Fibroblast of upper back skin (primary cell): ENCODE measurements at places on chromosomes 1 and 21.

- no peak for DNase-seq
Measured at GRCh38 chr21:33433425-33434114, 30.4 kb downstream of the IFNGR2 start.

GRCh38 chr1:62321446-62321845 is 2.2 kb upstream of the KANK4 start:
- DNase-seq: peak; percentile 83

GRCh38 chr1:244397131-244397530 is 54.6 kb downstream of the ADSS2 start:
- DNase-seq: no peak

DNA sequence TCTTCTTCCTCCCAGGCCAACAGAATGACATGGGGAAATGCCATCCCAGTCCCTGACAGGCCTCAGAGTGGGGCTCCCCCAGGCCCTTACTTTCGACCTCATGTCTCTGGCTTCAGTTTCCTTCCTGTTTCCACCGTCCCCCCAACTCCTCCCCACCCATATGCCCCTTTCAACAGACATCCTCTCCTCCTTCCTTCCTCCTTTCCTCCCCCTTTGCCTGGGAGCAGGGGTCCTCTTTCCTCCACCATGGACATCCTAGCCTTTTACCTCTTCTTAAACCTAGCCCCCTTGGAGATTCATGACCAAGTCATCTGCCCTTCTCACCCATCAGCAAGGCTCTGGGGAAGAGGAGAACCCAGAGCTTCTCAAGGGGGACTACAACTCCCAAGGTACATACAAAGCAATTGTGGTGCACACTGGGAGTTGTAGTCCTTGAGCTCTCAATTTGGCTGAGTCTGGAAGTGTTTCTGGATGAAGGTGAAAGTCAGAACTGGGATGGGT is 4.0 kb downstream of the ZBTB7B start:
- no peak for DNase-seq
